ENCODE measurements at places on chromosomes 6 and 20. TPM values are rescaled to one million over a fixed set of nuclear protein-coding genes. Genes with fewer than 3 reads are reported as not detected.

Gene RGS17
- not detected for total RNA-seq

Gene OPN5
- total RNA-seq, result not detected

Gene GLP1R
- 0.10 TPM for total RNA-seq

Gene HLA-DPB1
- total RNA-seq, result 166 TPM

Gene TOX2
- 0.21 TPM for total RNA-seq

Gene TMC2
- total RNA-seq, result not detected

Gene PPT2
- total RNA-seq, result 6.0 TPM

Gene CPNE5
- total RNA-seq, result 6.9 TPM

Gene RCAN2
- not detected for total RNA-seq

Gene PDYN
- total RNA-seq, result 0.10 TPM

Gene OR14J1
- under 0.01 TPM for total RNA-seq

Gene SMIM29
- 12.3 TPM for total RNA-seq

Gene ARMH2
- total RNA-seq, result not detected

Gene TDRD6
- not detected for total RNA-seq

Gene BCAS1
- total RNA-seq, result 0.84 TPM

Gene GATA5
- not detected for total RNA-seq

Gene MPIG6B
- 11.5 TPM for total RNA-seq

Gene HLA-DQA1
- total RNA-seq, result 12.5 TPM

Gene HSPA1L
- total RNA-seq, result 2.7 TPM

Gene BAK1
- total RNA-seq, result 17.9 TPM

Gene KIF16B
- total RNA-seq, result 5.8 TPM

Gene DHX35
- 10.5 TPM for total RNA-seq

Gene VIP
- total RNA-seq, result not detected

Gene SNX5
- 75.1 TPM for total RNA-seq

Gene LST1
- total RNA-seq, result 200 TPM

Gene TBC1D32
- total RNA-seq, result 13.4 TPM

Gene IGF2R
- 49.3 TPM for total RNA-seq

Gene GINM1
- total RNA-seq, result 20.5 TPM

Gene FKBP1C
- total RNA-seq, result 0.73 TPM

Gene OXT
- total RNA-seq, result not detected

Gene BTNL2
- not detected for total RNA-seq

Gene MROH8
- total RNA-seq, result 1.8 TPM

Gene GSTA3
- total RNA-seq, result not detected

Gene EPPIN
- total RNA-seq, result not detected

Gene SLX4IP
- 1.2 TPM for total RNA-seq

Gene LTA
- 2.5 TPM for total RNA-seq

Gene EMILIN3
- under 0.01 TPM for total RNA-seq

Gene TRPC4AP
- total RNA-seq, result 55.3 TPM

Gene FLRT3
- total RNA-seq, result not detected

Measured in mononuclear cell (primary cell).